Bronchial epithelial cell (primary cell): ENCODE measurements at places on chromosomes 4 and X.

DNA sequence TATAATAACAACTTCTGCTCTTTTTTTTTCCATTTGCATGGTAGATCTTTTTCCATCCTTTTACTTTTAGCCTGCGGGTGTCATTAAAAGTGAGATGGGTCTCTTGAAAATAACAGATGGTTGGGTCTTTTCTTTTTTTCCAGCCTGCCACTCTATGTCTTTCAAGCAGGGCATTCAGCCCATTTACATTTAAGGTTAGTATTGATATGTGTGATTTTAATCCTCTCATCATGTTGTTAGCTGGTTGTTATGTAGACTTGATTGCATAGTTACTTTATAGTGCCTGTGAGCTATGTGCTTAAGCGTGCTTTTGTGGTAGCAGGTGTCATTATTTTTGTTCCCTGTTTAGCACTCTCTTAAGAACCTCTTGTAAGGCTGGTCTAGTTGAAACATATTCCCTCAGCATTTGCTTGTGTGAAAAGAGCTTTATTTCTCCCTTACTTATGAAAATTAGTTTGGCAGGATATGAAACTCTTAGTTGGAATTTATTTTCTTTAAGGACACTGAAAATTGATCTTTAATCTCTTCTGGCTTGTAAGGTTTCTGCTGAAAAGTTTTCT is 326.1 kb downstream of the SH3BGRL start:
- no peak for DNase-seq

DNA sequence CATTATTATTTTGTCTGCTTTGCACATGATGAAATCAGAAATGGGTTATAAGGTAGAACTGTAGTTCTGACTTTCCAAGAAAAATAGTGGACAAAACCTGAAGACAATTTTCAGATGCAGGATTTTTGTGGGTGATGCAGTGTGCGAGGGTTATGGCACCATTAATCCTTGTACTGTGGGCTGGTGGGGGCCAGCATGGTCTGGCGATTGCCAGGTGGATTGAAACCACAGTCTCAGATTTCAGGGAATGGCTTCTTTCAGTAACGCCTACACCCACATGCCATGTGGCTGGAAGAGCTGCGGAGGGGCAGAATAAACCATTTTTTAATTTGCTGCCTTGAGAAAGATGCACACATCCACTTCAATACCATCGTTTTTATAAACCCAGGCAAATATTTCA is 150.5 kb downstream of the ARSF start:
- DNase-seq, result no peak

DNA sequence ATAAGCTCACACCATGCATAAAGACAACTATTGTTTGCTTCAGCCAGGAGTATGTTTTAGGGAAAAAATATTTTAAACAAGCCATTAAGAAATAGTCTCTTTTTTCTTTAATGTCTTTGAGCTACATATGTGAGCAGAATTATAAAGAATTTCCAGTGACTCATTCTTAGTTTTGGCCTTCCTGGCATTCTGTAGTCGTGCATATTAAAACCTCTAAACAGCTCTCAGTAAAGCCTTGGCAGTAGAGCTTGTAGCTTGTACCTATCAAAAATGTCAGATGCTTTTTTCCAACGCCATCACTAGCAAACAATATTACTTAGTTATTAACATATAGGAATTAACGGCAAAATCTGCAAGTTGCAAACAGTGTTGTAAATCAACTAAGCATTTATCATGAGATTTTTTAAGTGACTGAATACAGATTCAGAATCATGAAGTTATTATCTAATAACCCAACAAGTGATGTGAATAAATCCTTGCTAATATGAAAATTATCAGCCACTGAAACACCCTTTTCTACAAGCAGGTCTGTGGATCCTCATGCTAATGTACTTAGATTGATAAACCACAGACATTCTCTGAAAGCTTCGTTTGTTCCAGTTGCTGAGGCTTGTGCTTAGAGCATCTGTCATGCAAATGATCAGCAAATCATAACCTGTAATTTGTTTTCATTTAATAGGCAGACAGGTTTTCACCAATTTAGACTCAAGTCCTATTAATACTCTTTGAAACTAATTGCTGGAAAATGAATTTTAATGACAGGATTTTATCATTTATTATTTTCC is 412.0 kb upstream of the ATOH1 start:
- DNase-seq, result peak; percentile 33

- DNase-seq, result peak; percentile 25
Measured at GRCh38 chr4:4339504-4340085, 47.3 kb upstream of the NSG1 start.
